ENCODE measurements at places on chromosomes 12 and 14. TPM values are rescaled to one million over a fixed set of nuclear protein-coding genes. Genes with fewer than 3 reads are reported as not detected.

The TAS2R43 gene
- 0.63 TPM for total RNA-seq

The NRL gene
- 0.95 TPM for total RNA-seq

The LRIG3 gene
- 89.3 TPM for total RNA-seq

The CLEC4A gene
- total RNA-seq, result 0.09 TPM

The STAC3 gene
- 0.63 TPM for total RNA-seq

The ABCD4 gene
- 25.2 TPM for total RNA-seq

The PAX9 gene
- under 0.01 TPM for total RNA-seq

The KLHL33 gene
- total RNA-seq, result 0.60 TPM

The GOLGA5 gene
- total RNA-seq, result 40.0 TPM

The TSHR gene
- not detected for total RNA-seq

Measured in bronchial smooth muscle cell (primary cell).